ENCODE measurements at places on chromosomes 7 and 10.
A peak's percentile ranks its signal among the peaks of the same experiment; 100 is the strongest.

- no peak for DNase-seq
These were observed 334.4 kb upstream of the NPVF start for GRCh38 chr7:25562673-25563182.

- DNase-seq: no peak
These were observed 9.6 kb downstream of the DLD start for GRCh38 chr7:107900496-107901015.

GRCh38 chr7:30979027-30979426 is 15.3 kb downstream of the GHRHR start:
- DNase-seq: no peak

- peak; percentile 89 for DNase-seq
These were observed 118.3 kb downstream of the CCDC71L start for GRCh38 chr7:106542550-106543220.

- no peak for DNase-seq
These were observed 34.4 kb upstream of the FAM20C start for GRCh38 chr7:157771-158625.

DNA sequence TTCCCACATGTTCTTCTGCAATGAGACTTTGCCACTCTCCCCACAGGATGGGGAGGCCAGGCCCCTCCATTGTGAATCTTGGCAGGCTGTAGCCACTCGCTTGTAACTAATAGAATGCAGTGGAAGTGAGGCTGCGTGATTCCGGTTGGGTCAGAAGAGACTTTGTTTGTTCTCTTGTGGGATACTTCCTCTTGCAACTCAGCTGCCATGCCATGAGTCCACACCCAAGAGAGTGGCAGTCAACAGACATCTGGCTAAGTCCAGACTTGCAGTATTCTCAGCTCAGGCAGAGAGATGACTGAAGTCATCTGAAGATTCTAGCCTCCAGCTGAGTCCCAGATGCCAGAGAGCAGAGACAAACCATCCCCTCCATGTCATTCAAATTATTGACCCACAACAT is 153.4 kb upstream of the GDF10 start:
- DNase-seq: no peak

GRCh38 chr10:96540240-96540639 is 26.5 kb upstream of the TLL2 start:
- DNase-seq: no peak

GRCh38 chr7:117470777-117471176 is 9.0 kb upstream of the CFTR start:
- DNase-seq: no peak

DNA sequence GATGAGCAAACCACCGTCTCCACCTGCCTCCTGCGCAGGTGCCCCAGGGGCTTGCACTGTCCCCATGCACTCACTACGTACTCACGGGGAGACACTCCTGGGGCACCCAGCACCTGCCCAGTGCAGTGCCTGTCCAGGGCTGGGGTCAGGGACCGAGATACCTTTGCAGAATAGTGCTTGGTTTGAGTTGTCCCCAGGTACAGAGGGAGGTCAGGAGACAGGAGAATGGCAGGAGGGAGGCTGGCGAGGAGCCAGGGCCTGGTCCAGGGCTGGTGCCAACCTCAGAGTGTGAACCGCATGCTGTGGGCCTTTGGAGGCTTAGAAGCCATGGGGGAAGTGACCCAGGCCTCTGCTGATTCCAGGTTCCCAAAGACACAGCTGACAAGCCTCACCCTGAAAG is 110.1 kb upstream of the GPR26 start:
- no peak for DNase-seq

DNA sequence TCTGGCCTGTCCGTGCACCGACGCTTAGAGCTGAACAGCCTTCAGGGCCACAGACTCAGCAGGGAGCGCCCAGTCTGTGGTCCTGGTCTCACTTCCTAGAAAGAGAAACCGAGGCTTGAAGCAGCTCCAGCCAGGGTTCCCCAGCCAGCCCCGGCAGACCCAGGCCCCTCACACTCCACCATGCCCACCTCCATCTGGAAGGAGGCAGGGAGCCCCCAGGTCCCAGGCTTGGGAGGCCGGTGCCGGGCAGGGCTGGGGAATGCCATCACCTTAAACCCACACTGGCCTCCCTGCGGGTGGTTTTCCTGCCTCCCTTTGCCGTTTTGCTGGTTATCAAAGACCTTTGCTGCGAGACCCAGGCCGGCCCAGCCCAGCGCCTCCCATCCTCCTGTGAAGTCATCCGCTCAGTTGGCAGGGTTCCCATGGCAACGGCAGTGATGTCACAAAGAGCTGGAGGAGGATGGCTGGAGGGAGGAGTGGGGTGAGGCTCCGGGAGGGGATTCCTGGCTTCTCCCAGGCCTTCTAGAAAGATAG is 24.0 kb downstream of the ELFN1 start:
- peak; percentile 65 for DNase-seq

GRCh38 chr10:4767033-4767814 is 58.8 kb upstream of the AKR1E2 start:
- peak; percentile 66 for DNase-seq

- DNase-seq: no peak
These were observed 82.3 kb upstream of the ADRB1 start for GRCh38 chr10:113961182-113962031.

GRCh38 chr10:14751014-14751896 is 23.4 kb downstream of the FAM107B start:
- no peak for DNase-seq

DNA sequence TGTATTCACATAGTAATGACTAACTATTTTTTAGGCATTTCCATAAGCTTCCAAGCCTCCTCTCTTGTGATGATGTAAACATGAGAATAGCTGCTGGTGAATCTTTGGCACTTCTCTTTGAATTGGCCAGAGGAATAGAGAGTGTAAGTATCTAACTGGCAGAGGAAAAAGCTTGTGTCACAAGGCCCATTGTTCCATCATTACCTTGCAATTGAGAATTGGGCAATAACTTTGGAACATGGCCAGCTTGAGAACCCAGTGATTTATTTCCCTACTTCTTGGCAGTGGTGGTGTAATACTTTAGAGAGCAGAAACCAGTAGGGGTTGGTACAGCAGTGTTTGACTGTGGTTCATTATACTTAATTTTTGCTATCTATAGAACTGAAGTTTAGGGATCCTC is 12.0 kb downstream of the IFRD1 start:
- peak; percentile 63 for DNase-seq

GRCh38 chr7:137073571-137074325 is 205.3 kb downstream of the CHRM2 start:
- DNase-seq: peak; percentile 74

DNA sequence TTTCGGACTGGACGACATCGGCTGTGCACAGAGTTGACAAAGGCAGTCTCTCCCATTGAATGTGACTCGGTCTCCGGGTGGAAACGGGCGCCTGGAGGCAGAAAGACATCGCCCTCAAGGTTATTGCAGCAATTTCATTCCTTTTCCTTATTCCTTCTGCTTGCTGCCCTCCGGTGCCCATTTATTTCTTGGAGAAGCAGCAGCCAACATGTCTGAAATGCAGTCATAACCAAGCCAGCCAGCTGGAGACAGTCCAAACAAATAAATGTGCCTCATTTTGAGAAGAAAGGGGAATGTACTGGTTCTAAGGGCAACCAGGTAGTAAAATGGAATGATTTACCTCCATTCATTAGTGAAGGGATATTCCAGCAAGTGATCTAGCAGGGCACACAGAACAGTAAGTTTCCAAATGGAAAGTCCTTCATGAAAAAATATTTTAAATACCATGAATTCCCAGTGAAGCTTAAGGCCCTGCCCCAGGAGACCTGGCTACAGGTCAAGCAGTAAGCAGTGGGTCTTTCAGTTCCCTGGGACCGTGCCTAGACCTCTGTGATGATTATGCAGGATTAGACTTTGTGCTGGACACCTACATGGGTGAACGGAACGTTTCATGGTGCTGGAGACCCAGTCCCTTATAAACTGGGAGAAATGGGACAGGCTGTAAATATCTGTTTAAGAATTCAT is 86.6 kb downstream of the ABLIM1 start:
- DNase-seq: no peak

DNA sequence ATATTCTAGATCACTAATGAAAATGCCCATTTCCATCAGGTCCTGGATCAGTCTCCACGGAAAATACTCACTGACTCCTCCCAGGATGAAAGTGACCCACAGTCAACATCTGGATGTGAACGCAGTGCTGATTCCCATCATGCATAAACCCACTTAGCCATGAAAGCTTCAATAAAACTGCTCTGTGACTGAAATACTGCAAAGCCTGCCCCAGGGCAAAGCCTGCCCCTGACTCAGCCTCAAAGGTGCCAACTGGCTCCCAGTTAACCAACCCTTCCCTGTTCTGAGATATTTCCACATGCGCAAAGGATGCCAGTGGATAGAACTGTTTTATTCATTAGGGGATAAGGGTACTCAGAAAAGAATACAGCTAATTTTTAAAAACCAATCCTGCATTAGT is 24.0 kb downstream of the OSBPL3 start:
- DNase-seq: no peak

DNA sequence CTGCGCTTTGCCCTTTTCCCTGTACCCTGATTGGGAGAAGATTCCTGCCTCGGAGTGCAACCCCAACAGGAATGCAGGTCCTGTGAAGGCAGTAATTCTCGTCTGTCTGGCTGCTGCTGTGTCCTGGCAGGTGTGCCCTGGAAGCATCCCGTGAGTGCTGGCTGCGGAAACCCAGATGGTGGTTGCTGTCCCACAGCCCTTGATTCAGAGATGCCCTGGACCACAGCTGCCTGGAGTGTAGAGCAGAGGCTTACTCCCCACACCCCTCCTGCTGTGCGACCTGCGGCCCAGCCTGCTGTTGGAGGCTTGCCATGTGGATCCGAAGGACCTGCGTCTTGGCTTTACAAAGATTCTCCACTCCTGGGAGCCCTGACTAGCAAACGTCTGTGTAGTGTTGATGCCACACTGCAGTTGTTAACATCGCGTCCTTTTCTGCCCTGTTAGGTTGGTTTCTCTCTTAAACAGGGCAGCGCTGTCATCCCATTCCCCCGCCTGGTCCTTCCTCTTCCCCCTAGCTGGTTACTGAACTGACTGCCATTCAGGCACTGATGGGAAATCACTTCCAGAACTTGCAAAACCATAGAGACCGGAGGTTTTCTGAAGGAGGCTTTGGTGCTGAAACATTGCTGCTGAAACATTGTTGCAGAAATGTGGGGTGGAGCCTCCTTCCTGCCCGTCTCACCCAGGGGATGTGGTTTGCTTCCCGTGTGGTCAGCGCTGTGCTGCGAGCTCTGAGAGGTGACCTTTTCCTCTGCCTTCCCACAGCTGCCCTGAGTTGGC is 53.3 kb downstream of the DNAJB6 start:
- DNase-seq: no peak

GRCh38 chr10:15660990-15661389 is 58.7 kb downstream of the ITGA8 start:
- DNase-seq: no peak

DNA sequence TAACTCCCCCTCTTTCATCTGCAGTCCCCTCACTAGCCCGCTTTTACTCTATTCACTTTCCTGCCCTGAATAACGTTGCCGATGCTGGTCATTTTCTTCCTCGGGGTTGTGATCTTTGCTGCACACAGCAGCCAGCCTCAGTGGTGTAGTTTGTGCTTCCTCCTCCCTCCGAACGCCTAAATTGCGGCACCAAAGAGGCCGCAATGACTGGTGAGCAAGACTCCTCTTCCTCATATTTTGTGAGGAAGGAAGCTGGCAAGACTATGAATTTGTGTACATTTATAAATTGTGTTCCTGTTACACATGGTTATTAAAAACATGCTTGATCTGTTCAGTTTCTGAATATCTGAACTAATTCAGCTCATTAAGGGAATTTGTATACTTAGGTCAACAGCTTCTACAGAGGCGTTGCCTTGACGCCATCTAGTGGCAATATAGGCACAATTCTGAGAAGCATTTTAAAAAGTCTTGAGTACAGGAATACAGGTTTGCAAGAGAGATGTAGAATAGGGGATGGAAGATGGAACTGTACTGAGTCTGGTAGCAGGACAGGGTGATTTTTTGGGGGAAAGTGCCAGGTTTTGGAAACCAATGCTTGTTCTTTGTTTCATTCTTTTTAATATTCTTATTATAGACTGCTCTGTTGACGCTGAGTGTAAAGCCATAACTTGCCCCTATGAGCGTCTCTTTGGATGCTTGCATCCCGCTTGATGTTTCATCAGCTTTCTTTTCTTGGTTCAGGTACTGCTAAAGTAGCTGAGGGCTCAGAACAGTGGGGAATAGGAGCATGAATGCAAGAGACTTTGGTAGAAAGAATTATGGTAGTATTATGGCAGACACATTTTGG is 4.1 kb upstream of the TAS2R5 start:
- peak; percentile 55 for DNase-seq

DNA sequence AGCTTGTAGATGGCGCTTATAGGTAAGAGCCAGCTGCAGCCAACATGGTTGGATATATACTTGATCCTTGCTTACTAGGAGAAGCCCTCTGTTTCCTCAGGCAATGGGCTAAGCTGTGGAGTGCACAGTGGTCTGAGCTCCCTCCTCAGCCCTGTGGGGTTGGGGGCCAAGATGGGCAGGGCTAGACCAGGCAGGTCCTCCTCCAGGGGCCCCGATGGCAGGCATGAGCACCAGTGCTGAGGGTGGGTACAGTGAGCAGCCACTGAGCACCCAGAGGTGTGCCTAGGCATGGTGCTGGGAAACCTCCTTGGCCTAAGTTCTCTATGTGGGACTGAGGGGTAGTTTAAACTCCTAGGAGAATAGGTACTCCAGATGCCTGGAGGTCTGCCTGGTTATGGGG is 680.2 kb downstream of the SUGCT start:
- no peak for DNase-seq

GRCh38 chr7:158975526-158976467 is 119.4 kb downstream of the DYNC2I1 start:
- no peak for DNase-seq

DNA sequence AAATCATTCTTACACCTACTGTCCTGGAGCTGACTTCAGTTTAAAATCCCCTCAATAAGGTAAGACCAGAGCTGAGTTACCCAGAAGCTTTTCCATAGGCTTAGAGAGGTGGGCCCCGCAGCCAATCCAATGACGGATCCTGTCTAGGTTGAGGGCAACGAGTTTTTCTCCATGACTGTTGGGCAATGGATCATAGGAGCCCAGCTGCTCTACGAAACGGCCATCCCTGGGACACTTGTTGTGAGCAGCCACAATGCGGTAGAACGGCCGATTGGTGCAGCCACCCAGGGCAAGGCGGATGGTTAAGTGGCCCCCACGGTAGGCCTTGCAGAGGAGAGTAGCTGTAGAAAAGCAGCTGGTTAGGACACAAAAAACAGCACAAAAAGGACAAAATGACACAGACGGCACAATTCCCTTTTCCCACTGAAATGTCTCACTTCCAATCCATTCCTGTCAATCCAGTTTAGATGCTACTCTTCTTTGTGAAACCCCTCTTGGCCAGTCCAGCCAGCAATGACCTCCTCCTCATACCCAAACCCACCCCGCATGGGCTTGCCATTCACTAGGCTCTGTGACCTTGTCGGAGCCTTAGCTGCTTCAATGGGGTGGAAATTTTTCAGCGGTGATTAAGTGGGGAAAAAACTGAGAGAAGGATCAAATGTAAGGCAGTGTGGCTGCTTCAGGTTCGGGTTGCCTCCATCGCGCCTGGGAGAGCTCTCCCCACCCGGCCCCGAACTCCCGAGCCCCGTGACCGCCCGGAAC is 580 bp downstream of the MRPS16 start:
- no peak for DNase-seq

GRCh38 chr7:68929781-68930261 is 668.5 kb upstream of the AUTS2 start:
- DNase-seq: peak; percentile 2

Data from IMR-90 (cell line).